ENCODE measurements at places on chromosomes 12 and 14. TPM values are rescaled to one million over a fixed set of nuclear protein-coding genes. Genes with fewer than 3 reads are reported as not detected.

PRR4 gene
- total RNA-seq: 1.1 TPM

INHBE gene
- not detected for total RNA-seq

ERP27 gene
- 1.3 TPM for total RNA-seq

SLC16A7 gene
- 16.2 TPM for total RNA-seq

SH2B3 gene
- 26.4 TPM for total RNA-seq

WSCD2 gene
- 0.27 TPM for total RNA-seq

TAS2R13 gene
- 1.3 TPM for total RNA-seq

SLC25A21 gene
- 0.54 TPM for total RNA-seq

LIN7A gene
- total RNA-seq: 0.81 TPM

ASCL1 gene
- not detected for total RNA-seq

SLC6A15 gene
- total RNA-seq: not detected

RAD9B gene
- total RNA-seq: 0.54 TPM

MYO1A gene
- under 0.01 TPM for total RNA-seq

PLA2G1B gene
- total RNA-seq: 1.3 TPM

P3H3 gene
- 13.2 TPM for total RNA-seq

OR4K1 gene
- total RNA-seq: not detected

LMNTD1 gene
- total RNA-seq: not detected

RFX4 gene
- not detected for total RNA-seq

RPGRIP1 gene
- under 0.01 TPM for total RNA-seq

COX8C gene
- not detected for total RNA-seq

CIROP gene
- not detected for total RNA-seq

SLC5A8 gene
- not detected for total RNA-seq

CCDC197 gene
- not detected for total RNA-seq

COL2A1 gene
- total RNA-seq: 0.27 TPM

IFT81 gene
- 2.7 TPM for total RNA-seq

CCDC196 gene
- total RNA-seq: not detected

ACSS3 gene
- total RNA-seq: 0.54 TPM

DRAM1 gene
- 22.4 TPM for total RNA-seq

CLSTN3 gene
- total RNA-seq: 53.9 TPM

TAS2R31 gene
- total RNA-seq: 5.1 TPM

TMEM117 gene
- 3.0 TPM for total RNA-seq

TAS2R42 gene
- not detected for total RNA-seq

ITGB7 gene
- 17.0 TPM for total RNA-seq

CMA1 gene
- not detected for total RNA-seq

SLC22A17 gene
- 23.4 TPM for total RNA-seq

CMKLR1 gene
- total RNA-seq: 0.27 TPM

MYBPC1 gene
- total RNA-seq: not detected

PLXNC1 gene
- total RNA-seq: 49.8 TPM

ZNF891 gene
- total RNA-seq: 1.3 TPM

USP30 gene
- 27.2 TPM for total RNA-seq

SLC35F4 gene
- total RNA-seq: not detected

HNRNPC gene
- total RNA-seq: 273 TPM

CBLN3 gene
- total RNA-seq: 0.54 TPM

GALNT9 gene
- not detected for total RNA-seq

TSHR gene
- total RNA-seq: not detected

PIWIL1 gene
- not detected for total RNA-seq

NINJ2 gene
- total RNA-seq: 19.4 TPM

MMP19 gene
- 0.27 TPM for total RNA-seq

GLIPR1 gene
- total RNA-seq: 76.7 TPM

SYNDIG1L gene
- not detected for total RNA-seq

ANP32D gene
- total RNA-seq: not detected

CLMN gene
- total RNA-seq: 1.9 TPM

RPS29 gene
- 17,945 TPM for total RNA-seq

SLC41A2 gene
- total RNA-seq: 1.1 TPM

CHD8 gene
- total RNA-seq: 78.6 TPM

KLRK1 gene
- under 0.01 TPM for total RNA-seq

A2M gene
- under 0.01 TPM for total RNA-seq

NOVA1 gene
- total RNA-seq: 0.27 TPM

NRDE2 gene
- total RNA-seq: 16.2 TPM

All from hematopoietic multipotent progenitor cell (in vitro differentiated cells).